ENCODE measurements at places on chromosomes 16 and 17.
A peak's percentile ranks its signal among the peaks of the same experiment; 100 is the strongest.

DNA sequence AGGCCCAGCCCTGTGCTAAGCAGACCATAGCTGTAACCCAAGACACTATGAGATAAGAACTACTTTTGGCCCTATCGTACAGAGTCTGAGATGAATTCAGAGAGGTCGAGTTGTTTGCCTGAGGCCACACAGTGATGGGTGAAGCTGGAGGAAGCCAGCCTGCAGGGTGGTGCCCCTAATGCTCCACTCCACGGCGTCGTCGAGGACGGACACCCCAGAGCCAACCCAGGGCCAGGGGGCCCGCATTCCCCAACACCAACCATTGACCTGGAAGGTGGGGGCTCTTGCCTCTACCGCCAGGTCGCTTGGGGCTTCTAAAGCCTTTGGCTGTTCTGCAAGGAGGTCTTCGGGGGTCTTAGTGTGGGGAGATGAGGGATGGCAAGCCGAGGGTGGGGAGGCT is 84.1 kb downstream of the IRF8 start:
- DNase-seq: no peak

DNA sequence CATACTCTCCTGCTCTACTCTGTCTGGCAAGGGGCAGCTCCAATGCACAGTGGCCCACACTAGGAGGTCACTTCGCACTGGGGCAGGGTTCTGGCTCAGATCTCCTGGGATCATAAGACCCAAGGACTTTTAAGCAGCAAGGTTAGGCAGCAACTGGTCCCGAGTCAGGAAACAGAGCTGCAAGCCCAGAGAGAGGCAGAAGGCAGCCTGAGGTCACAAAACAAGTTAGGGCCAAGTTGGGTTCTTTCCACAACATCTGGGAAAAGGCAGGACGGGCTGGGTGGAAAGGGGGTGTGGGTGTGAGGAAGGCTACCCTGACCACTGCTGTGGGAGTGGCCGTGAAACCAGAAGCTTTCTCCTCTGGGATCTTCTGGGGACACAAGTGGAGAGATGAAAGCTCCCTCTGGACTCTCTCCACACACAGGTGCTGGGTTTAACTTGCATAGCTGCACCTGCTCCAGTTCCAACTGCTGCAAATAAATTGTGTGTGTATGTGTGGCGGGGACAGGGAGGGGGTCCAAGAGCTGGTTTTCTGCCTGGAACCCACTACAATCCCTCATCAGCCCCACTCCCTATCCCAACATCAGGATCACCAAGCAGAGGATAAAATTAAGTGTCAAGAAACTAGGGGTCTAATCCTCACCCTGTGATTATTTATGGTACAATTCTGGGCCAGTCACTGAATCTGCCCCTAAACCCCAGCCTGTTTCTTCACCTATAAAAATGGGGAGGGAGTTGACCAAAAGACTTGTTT is 8.0 kb upstream of the TSPOAP1 start:
- no peak for DNase-seq

- DNase-seq: no peak
These were observed 90.5 kb upstream of the ASIC2 start for GRCh38 chr17:33383488-33384023.

GRCh38 chr16:57048095-57048494 is 44.3 kb upstream of the CPNE2 start:
- DNase-seq: no peak

- DNase-seq: no peak
These were observed 6.5 kb downstream of the MARF1 start for GRCh38 chr16:15636392-15636873.

DNA sequence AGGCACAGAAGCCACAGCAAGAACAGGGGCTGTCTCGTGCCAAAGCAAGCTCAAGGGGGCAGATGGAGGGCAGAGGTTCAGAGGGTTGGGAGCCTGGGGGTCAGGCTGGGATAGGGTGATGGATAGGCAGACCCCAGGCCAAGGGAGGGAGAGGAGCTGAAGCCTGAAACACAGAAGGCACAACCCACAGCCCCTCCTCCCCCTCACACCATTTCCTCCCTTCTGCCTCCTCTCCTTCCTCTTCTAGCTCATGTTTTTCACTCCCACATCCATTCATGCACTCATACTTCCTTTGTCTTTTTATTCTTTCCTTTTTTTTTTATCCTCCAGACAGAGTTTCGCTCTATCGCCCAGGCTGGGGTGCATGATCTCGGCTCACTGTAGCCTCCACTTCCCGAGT is 61.1 kb downstream of the SOCS1 start:
- DNase-seq: no peak

DNA sequence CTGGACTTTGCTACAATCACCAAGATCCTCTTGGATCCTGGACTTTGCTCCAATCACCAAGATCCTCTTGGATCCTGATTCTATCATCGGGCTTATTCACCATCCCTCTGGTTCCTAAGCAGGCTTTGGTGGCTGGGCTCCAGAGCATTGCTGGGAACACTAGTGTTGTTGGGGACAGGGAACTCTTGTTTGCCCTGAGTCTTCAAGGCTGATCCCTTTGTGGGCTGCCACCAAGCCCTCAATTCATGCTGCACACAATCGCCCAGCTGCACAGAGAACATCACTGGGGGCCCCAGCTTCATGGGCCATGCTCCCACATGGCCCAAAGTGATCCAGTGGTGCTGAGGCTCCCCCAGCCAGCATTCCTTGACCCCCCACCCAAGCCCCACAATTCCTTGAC is 88.3 kb downstream of the TMEM132E start:
- no peak for DNase-seq

DNA sequence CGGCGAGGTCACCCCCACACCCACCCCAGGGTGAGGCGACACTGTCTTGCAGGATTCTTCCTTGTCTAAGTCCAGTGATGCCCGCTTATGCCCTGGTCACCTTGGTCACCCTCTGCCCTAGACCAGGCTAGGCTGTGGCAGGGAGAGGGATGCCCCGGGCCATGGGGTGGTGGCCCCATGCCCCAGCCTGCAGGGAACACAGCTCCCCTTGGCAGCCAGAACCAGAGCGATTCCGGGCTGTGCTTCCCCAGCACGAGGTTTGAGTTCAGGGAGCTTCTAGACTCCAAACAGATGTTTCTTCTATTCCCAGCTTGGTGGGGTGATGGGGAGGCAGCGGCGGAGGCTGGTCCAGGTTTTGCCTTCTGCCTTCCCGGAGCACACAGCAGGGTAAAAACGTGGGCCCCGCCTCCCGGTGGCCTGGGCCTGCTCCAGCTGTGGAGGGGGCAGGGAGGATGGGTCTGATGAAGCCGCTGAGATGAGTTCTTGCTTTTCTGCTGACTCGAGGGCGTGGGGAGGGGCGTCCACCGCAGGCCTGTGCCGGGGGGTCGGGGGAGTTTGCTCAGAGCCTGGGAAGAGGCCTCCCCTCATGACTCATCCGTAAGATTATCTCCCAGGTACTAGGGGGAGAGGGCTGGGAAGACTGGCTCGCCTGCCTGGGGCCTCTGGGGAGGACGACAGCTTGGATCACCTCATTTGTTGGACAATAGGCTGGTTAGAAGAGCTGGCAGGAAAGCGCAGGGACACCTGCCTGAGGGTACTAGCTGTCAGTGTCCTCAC is 15.4 kb downstream of the SMTNL2 start:
- peak; percentile 70 for DNase-seq

- no peak for DNase-seq
These were observed 240.0 kb downstream of the NTN1 start for GRCh38 chr17:9261081-9262012.

- no peak for DNase-seq
These were observed 4.8 kb downstream of the LIMD2 start for GRCh38 chr17:63694950-63695773.

DNA sequence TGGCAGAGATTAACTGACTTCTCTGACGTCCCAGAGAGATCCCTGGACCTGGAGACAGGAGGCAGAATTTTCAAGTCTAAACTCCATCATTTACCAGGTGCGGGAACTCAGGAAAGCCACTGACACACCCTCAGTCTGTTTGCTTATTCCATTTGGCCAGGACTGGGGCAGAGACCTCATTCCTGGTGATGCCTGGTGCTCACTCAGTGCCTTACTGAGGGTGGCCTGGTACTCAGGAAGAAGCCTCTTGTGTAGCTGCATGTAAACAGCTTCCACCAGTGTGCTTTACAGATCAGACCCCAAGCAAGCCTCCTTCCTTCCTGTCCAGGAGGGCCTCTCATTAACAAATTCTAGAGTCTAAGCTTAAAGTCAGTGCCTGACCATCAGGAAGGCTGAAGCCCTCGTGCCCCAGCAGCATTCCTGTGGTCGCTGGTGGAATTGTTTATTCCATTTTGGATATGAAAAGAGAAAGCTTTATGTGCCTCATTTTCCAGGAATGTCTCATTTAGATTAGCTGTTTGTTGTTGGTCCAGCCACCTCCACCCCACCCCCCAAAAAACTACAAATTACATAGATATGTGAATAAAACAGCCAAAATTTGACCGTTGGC is 236.1 kb upstream of the CDH5 start:
- no peak for DNase-seq

- no peak for DNase-seq
These were observed 15.8 kb upstream of the NDUFAB1 start for GRCh38 chr16:23611936-23612335.

DNA sequence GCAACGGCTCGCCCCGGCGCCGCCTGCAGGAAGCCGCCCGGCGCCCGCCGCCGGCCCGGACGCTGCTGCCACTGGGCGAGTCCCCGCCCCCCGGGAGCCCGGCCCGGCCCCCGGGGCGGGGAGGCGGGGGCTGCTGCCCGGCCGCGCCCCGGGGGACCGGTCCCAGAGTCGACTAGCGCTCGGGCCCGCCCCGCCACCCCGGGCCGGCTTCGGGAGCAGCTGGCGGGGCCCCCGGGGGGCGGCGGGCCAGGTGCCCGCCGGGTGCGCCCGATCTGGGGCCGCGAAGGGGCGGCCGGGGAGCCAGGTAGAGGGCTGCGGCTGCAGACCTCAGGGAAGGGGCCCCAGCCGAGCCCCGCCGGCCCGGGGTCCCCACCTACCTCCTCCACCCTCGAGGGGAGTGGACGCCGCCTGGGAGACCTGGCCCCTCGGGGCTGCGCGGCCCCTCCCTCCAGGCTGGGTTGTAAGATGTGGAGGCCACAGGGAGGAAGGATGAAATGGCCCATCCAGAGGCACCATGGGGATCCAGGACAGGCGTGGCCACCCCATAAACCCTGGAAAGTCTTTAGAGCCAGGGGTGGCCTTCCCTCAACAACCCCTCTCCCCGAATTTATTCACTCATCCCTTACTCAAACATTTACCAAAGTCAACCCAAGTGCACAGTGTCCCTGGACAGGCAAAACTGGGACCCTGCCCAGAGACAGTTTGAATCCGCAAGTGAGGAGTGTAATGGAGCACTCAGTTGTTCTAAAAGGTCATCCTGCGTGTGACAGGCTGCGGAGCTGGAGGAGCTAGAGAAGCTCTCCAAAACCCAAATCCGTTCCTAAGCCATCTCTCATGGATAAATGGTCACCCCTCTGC is at the start of gene CDYL2:
CDYL2 (minus strand) TSS at position 73 of the 858 bp plus-strand sequence. CDS start 425 bp downstream, outside the sequence.
- DNase-seq: no peak

- DNase-seq: peak; percentile 83
These were observed 126.8 kb downstream of the CACNG3 start for GRCh38 chr16:24382762-24383407.

GRCh38 chr17:57557416-57557815 is 187.7 kb downstream of the CCDC182 start:
- no peak for DNase-seq

GRCh38 chr17:81097134-81097942 is 62.4 kb downstream of the BAIAP2 start:
- DNase-seq: peak; percentile 92

- DNase-seq: no peak
These were observed 827 bp downstream of the MPO start for GRCh38 chr17:58279736-58280479.

DNA sequence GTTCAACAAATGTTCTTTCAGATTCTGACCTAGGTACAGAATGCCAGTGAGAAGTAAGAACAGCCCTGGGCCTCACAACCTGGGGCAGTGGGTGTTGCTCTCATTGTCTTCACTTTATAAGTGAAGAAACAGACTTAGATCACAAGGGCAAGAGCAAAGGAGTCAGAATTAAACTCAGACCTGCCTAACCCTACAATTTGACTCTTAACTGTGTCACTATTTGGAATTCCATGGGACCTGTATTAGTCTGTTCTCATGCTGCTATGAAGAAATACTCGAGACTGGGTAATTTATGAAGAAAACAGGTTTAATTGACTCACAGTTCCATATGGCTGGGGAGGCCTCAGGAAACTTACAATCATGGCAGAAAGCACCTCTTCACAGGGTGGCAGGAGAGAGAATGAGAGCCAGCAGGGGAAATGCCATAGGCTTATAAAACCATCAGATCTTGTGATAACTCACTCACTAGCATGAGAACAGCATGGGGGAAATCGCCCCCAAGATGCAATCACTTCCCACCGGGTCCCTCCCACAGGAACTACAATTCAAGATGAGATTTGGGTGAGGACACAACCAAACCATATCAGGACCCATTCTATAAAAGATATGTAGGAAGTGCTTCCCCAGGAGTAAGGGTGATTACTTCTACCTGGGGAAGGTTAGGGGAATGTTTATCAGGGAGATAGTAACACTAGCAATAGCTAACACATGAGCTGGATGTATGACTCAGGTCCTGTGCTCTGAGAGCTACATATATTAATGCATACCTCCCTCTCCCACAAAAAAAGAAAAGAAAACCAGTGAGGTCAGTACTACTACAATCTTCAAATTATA is 270.1 kb downstream of the SOX9 start:
- no peak for DNase-seq

DNA sequence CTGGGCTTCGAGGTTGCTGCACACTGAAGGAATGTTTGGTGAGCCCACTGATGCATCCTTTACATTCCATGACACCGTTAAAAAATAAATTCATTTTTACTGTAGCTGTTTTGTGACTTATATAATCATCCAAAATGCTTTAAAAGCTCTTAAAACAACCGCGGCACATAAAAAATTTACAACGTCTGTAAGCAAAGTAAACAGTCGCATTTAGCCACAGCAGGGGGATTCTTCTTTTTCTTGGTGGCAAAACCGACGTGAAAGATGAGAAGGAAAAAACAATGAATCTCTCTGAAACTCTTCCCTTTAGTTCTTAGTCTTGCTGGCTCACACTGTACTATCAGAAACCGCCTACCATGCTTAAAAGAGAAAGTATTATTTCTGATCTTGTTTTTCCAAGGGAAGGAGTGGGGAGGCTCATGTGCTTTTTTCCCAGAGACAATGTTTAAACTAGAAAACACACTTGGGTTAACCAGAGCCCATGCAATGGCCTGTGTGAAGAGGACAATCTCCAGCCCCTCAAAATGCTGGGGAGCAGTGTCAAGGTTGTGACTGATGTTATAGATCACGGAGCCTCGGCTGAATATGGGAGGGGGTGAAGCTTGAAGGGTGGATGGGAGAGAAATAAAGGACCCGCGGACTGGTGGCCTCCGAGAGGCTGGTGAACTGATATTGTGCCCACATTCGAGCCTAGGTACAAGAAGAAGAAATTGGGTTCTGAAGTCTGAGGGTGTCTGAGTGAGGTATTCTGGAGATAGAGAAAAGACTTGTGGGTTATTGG is 91.1 kb downstream of the IRF8 start:
- DNase-seq: no peak

GRCh38 chr17:82474223-82475010 is 15.9 kb downstream of the NARF start:
- DNase-seq: no peak

- no peak for DNase-seq
These were observed 2.8 kb downstream of the HAPSTR1 start for GRCh38 chr16:9094011-9094846.
